ENCODE measurements at places on chromosomes 2 and 18. TPM values are rescaled to one million over a fixed set of nuclear protein-coding genes. Genes with fewer than 3 reads are reported as not detected.

The UPP2 gene
- 10.0 TPM for polyA plus RNA-seq

GRCh38 chr2:23698721-23699579 is 228.0 kb downstream of the ATAD2B start:
- no peak for DNase-seq

DNA sequence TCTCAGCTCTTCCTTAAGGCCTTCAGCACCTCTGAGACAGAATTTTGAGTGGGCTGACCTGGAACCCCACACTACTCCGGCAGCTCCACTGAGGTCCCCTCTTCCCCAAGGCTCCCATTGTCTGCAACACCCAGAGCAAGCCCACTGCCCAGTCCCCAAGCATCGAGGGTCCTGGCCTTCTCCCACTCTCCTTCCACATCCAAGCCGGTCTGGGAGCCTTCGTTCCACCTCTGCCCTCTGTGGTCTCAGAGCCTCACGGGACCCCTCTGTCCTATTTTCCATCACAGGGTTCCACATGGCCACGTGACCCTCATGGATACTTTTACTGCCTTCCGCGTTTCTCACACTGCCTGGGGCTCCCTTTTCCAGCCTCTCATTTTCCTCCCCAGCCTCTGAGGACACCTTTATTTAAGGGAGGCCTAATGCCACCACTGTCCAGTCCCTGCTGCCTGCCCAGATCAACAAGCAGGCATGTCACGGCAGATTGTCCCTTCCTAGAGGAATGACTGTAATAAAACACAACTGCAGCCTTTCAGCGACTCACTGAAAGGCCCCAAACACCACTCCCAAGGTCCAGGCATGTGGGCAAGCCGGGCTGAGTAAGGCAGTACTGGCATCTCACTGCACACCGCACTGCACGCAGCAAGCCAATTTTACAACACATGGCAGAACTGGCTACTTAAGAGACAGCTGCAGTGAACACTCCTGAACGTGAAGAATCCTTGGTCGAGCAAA is 7.9 kb upstream of the SALL3 start:
- no peak for DNase-seq

The SPP2 gene
- not detected for polyA plus RNA-seq

- no peak for DNase-seq
These were observed 101.4 kb downstream of the WDPCP start for GRCh38 chr2:63486861-63487290.

DNA sequence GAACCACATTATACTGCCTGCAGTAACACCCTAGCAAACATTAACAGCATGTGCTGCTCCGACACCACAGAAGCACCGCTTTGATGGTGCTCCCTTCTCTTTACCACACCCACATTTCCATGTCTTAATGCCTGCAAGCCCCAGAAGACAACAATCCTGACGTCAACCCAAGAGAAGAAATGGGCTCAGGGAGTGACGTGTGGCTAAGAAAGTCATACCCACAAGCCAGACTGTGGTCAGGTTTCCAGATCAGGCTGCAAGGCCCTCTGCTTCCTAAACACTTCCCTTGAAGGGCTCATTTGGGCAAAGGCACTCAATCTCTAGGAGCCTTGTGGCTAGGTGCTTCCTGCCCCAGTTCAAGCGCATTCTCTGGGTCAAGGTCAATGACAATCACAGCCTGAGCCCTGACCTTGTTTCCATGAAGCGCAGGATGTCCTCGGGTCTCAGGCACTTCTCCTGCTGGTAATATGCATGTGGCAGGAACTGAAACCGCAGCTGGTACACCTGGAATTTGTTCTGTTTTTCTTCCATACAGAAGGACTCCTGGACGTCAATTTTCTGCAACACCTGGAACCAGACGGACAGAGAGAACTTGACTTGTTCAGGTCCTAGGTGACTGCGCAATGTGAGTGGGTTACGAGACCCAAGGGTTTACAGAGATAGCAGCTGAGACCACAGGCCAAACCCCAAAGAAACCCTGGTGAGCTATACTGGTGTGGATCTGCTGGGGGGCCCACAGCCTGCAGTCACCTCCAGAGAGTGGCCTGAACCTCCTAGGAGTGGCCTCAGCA is 67.2 kb downstream of the POLR1A start:
- DNase-seq, result peak; percentile 25

DNA sequence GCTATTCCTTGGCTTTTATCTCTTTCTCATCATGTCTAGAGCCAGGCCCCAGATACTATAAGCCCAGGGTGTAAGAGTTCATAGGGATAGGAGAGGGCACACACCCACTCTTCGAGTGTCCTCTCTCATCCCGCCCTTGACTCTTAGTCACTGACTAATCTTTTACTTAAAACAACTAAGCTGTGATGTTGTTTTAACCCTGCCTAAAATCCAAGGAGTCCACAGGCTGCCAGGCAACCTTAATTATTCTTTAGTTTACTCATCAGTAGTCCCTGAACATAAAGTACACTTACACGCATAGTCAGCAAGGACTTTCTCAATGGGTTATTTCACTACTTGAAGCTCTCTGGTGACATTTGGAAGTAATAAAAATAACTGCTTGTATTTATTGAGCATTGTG is 28.4 kb downstream of the GREB1L start:
- DNase-seq, result no peak

DNA sequence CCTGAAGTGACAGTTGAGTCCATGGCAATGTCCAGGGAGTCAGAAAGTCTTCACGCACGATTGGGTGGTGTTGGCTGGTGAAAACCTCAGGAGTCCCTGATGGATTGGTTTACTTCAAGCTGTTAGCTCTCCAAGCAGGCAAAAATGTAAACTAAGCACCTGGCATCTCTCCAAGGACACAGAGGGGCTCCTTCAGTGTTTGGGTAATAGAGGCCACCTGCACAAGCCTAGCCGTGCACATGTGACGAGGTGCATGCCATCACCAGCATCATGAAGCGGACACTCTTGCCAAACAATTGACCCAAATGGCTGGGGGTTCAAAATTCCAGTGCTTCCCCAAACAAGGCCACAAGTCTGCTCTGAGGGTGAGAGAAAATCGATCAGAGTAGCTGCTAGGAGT is 104.7 kb upstream of the CD302 start:
- DNase-seq, result no peak

DNA sequence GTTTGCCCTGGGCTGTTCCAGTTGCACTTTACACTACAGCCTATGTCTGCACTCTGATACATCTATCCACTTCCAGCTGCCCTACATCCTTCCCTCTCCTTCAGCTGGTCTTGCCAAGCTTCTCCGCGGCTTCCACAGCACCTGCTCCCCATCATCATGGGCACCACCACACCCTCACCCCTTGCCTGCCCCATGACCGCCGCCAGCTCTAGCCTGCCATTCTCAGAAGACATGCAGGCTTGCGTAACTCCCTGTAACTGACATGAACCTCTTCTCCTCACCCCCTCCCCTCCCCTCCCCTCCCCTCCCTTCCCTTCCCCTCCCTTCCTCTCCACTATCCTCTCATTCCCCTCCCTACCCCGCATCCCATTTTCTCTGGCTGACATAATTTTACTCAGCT is 46.0 kb downstream of the PAX8 start:
- no peak for DNase-seq

The FHOD3 gene
- polyA plus RNA-seq, result 41.4 TPM

- DNase-seq, result no peak
These were observed 27.1 kb upstream of the ICOS start for GRCh38 chr2:203909261-203909967.

All from right renal pelvis (tissue), 4 donors.